ENCODE measurements at places on chromosomes 7 and 10.

DNA sequence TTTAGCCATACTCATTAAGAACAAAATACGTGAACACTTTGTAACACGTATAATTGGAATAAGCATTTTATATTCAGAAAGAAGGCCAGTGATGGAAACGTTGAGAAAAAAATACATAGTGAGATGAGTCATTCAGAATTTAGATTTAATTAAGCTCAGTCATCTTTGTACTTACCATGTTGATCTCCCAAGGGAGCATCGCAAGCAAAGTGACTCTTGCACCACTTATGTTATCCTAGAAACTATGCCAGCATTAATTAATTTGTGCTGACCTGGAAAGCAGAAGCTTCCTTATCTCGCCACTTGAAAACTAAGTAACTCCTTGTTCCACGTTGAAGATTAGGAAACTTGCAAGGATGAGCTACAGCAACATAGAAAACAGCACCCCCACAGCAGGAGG is 9.7 kb upstream of the MPP7 start:
- no peak for DNase-seq

DNA sequence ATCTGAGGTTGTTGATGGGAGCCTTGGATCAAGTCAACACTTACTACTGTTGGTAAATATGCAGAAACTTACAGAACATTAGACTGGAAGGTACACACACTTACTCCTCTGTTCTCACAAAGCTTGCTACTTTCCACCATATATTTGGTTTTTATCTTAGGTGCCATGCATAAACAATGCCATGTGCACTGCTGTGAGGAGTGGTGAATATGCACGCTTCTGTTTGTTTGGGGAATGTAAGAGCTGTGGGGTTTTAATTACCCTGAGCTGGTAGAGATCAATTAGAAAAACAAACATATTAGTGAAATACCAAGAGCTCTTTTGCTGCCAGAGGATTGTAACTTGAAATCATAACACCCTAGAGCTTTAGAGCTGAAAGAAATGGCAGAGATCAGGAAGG is 79.8 kb upstream of the ARID5B start:
- no peak for DNase-seq

DNA sequence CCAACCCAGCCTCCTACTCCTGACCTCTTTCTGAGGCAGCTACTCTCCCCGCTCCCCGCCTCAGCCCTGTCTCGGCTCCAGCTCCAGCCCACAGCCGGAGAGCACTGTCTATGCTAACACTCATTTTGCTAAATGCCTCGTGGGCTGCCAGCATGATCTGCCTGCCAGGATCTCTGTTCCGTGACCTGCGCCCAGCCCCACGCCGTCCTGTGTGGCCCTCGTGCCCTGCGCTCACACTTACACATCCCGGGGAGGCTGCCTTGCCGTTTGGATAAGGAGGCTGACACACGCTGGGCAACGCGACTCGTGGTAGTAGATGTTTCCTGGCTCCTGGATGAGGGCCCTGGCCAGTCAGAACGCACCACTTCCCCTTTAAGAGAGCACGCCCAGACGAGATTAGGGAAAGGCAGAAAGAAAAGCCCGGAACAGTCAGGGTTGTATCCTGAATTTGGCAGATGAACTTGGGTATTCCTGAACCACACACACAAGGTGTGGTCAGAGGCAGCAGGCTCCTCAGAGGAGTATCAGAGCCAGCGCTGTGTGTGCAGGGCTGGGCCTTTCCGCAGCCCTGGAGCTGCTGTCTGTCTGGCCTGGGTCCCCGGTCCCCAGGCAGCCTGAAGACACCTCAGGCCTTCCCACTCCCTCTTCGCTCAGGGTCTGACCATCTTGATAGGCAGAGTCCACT is 97.7 kb upstream of the EFCAB10 start:
- DNase-seq = no peak

GRCh38 chr10:31133251-31133791 is 101.7 kb upstream of the ZNF438 start:
- DNase-seq = no peak

DNA sequence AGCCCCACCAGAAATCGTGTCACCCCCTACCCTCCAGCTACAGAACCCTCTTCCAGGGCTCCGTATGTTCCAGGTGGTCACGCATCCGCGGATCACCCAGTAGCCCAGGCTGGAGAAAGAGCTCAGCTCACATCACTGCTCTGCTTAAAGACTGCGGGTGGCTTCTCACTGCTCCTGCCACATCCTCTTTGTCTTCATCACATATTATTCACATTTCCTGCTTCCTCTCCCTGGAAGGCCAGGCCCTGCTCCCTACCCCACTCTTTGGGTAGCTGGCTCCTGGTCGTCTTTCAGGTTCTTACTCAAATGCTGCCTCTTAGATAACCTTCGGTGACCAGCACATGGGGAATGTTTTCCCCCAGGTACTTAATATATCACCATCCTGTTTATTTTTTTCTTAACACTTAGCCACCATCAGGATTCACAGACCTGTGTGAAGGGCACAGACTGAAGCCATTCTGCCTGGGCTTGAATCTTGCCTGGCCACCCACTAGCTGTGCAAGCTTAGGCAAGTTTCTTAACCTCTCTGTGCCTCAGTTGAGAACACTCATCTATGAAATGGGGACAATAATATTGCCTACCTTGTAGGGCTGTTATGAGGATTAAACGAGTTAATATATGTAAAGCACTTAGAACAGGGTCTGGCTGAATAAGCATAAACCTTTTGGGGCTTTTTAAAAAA is 307.8 kb downstream of the PRPF18 start:
- DNase-seq = no peak

DNA sequence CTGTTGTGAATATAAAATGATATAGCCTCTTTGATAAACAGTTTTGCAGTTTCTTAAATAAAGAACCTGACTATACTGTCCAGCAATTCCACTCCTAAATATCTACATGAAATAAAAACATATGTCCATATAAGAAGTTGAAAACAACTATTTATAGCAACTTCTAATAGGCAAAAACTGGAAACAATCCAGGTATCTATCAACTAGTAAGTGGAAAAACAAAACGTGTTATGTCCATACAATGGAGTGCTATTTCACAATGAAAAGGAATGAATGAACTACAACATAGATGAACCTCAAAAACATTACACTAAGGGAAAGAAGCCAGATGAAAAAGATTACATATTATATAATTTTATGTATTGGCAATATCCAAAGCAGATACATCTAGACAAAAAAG is 268.9 kb downstream of the CSTF2T start:
- DNase-seq = no peak

GRCh38 chr10:75972491-75973276 is 541.3 kb downstream of the LRMDA start:
- DNase-seq = no peak

GRCh38 chr10:86871563-86872183 is 85.7 kb downstream of the MMRN2 start:
- DNase-seq = no peak

- DNase-seq = no peak
Measured at GRCh38 chr10:104688251-104689042, 47.4 kb downstream of the SORCS3 start.

DNA sequence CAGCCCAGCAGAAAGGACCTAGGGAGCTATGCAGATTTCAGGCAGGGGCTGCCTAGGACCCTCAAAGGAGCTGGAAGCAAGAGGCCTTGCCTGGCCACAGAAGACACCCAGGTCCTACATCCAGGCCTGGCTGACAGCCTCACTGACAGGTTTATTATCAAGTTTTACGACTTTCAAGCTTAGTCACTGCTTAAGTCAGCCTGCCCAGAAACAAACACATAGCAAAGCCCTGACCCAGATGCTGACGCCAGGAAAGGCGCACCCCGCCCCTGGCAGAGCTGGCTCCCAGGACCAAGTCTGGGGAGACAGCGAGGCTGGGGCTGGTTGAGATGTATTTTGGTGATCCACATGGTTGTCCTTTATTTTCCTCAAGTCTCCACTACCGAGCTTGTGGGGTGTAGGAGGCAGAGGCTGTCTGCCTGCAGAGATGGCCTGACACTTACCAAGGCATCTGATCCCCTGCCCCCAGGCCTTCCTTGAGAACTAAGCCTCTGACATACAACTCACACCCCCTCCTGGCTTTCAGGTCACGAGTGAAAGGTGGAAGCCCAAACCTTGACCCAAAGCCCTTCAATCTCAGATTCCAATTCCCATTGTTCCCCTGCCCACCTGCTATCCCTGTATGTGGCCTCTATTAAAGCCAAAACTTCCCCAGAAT is 80.7 kb upstream of the EMX2 start:
- DNase-seq = no peak

- DNase-seq = no peak
Measured at GRCh38 chr7:101377189-101377736, 14.6 kb downstream of the COL26A1 start.

- DNase-seq = no peak
Measured at GRCh38 chr7:67478066-67478465, 481.4 kb downstream of the TYW1 start.

GRCh38 chr10:27558612-27559020 is 54.5 kb downstream of the RAB18 start:
- DNase-seq = peak; percentile 18

GRCh38 chr7:27193335-27194001 is 6.4 kb downstream of the HOXA13 start:
- DNase-seq = no peak

DNA sequence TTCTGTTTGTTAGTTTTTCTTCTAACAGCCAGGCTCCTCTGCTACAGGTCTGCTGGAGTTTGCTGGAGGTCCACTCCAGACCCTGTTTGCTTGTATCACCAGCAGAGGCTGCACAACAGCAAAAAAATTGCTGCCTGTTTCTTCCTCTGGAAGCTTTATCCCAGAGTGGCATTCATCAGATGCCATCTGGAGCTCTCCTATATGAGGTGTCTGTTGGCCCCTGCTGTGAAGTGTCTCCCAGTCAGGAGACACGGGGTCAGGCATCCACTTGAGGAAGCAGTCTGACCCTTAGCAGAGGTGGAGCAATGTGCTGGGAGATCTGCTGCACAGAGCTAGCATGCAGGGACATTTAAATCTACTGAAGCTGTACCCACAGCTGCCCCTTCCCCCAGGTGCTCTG is 26.7 kb upstream of the CROT start:
- DNase-seq = no peak

DNA sequence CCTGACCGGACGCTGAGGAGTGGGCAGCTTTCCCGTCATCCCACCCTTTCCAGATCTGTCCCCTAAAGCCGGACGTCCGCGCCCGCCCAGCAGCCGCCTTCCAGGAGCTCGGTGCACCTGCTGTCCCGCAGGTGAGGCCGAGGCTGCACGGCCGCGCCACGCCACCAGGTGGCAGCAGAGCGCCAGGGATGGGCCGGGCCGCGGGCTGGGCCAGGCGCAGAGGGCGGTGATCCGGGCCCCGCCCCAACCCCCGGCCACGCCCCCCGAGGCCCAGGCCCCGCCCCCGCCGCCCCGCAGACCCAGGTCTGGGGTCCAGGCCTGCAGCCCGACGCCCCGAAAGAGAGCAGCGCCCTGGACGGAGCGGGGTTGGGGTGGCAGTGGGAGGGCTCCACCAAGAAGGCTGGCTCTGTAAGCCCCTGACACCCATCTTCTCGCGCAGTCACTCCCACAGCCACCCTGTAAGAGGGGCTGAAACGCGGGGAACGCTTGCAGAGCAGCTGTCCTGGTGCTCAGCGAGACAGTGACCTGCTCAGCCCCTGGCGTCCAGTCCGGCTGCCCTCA is 32.2 kb downstream of the FOXL3 start:
- peak; percentile 91 for DNase-seq

GRCh38 chr7:156497776-156498509 is 142.6 kb upstream of the RNF32 start:
- DNase-seq = no peak

DNA sequence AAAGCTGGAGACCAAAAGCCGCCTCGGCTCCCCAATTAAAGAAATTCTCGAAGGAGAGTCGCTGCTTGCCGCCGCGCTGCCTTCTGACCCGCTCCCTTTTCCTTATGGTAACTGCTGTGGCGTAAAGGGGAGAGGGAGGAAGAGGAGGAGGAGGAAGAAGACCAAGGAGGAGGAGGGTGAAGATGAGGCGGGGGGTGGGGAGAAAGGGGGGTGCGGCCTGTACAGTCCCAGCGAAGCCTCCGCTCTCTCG is 388 bp downstream of the CNOT4 start:
- DNase-seq = no peak

- DNase-seq = no peak
Measured at GRCh38 chr7:80630608-80631405, 7.6 kb upstream of the CD36 start.

DNA sequence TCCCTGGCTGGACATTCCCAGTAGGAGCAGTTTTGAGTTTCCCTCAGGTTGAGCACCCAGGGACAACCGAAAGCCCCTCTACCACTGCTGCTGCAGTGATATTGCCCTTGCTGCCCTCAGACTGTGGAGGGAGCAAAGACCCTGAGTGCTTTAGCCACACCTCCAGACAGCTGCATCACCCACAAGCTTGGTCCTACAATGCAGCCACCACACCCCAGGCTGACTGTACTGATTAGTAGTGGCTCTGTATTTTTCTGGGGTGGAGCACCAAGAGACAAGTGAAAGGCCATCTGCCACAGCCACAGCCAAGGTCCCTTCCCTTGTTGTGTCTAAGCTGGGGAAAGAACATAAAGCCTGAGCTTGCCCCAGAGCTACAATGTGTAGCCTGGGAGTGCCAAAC is 789.9 kb downstream of the PCDH15 start:
- DNase-seq = no peak

- no peak for DNase-seq
Measured at GRCh38 chr7:17302575-17303142, 4.2 kb downstream of the AHR start.

GRCh38 chr7:117600911-117601310 is 121.1 kb downstream of the CFTR start:
- no peak for DNase-seq

DNA sequence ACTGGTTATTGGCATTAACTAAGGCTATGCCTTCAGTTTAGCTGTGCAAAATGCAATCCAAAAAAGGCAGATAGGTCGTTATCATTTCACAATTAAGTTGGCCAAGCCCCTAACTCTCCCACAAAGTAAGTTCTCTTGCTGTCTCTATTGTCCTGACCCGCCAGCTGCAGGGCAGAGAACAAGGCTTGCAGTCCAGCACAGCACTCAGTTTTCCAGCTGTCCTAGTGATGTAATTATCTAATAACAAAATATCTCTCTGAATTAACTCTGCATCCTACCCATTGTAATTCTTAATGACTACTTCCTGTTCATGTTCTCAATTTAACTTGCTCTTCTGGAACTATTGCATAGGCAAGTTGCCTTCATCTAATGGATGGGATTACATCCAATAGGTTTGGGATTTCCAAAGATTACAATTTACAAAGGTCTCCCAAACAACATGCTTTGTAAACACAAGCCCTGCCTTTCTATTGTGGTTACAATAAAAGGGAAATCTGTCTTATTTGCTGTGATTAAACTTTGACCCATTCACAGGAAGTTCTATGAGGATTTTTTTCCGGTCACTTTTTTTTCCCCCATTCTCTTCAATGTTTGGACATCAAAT is 55.2 kb downstream of the CDK6 start:
- no peak for DNase-seq

Measured in activated CD8-positive, alpha-beta memory T cell treated with anti-CD3 and anti-CD28 coated beads, Interleukin-2, amount 50 U/mL, for 4 hours (primary cell).